ENCODE measurements at places on chromosomes 7 and 10.

DNA sequence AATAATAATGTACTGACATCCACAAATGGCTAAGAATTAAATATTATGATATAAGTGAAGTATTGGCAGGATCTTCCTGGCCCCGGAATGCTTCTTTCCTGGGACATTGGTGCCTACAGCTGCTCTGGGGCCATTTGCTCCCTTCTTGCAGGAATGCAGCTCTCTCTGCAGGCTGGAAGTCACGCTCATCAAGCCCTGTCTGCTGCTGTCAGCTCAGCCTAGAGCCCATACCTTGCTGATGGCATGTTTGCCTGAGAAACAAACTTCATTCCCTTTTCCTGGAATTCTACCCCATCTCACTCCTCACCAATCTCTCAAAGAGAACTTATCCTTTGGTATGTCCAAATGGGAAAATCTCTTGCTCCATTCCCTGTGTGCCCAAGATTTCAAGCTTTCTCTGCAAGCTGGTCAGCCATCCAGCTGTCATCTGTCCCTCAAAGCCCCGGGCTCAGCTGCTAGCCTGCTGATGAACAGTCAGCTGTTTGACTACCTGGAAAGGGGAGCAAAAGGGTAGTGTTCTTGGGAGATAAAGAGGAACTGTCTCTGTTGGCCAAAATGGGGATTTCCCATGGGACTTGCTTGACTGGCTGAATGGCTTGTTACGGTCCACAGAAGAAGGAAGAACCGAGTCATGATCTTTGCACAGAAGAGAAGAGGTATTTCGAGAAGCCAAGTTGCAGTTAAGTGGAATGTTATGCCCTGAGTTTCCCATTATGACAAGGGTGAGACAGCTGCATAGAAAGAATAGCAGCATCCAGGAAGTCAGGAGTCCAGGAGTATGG lies 12.0 kb upstream of the RASSF4 start:
- DNase-seq, result no peak

- no peak for DNase-seq
Observed at GRCh38 chr10:31374146-31374696, 55.2 kb downstream of the ZEB1 start.

DNA sequence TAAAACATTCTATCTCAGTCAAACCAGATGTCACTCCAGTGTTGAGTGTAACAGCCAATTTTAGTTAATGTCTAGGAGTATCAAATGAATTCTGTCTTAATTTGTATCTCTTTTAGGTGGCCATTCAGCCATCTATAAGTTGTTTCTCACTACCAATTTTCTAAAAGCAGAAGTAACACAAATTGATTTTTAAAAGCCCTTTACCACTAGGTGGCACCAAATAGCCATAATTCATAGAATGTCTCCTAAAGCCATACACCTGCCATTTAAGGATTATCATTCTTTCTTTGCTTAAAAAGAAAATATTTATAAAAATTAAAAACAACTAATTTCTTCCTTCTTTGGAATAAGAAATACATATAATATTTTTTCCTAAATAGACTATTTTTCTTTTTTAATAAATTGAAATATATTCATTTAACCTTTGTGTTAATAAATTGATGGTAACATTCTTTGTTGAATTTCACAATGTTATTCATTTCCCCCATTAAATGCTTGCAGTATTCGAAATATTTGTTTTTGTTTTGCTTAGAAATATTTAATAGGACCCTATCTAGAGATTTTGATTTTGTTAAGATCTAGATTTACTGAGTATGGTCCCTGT lies 107.8 kb upstream of the PPP1R3A start:
- DNase-seq, result peak; percentile 19

DNA sequence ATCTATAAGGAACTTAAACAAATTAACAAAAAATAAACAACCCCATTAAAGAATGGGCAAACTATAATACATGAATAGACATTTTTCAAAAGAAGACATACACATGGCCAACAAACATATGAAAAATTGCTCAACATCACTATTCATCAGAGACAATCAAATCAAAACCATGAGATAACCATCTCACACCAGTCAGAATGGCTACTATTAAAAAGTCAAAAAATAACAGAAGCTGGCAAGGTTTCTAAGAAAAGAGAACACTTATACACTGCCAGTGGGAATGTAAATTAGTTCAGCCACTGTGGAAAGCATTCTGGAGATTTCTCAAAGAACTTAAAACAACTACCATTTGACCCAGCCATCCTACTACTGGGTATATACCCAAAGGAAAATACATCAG lies 280.5 kb downstream of the THSD7A start:
- no peak for DNase-seq

DNA sequence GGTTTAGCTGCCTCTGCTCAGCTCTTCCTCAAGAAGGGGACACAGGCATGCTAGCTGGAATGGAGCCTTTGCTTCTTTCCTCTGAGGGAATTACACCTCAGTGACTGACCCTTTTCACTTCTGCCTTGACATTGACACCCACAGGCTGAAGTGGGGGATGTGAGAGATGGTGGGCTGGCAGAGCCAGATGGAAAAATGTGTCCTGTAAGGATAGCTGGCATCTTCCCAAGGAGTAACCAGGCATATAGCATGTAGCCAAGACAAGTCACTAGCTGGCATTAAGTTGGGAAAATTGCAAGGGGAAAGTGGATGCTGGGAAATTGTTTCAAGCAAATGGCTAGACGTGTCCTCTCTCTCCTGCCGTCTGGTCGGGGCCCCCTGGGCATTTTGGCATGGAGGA lies 19.9 kb downstream of the STMP1 start:
- DNase-seq, result no peak

- DNase-seq, result no peak
Observed at GRCh38 chr10:101663097-101663496, 31.9 kb downstream of the FBXW4 start.

GRCh38 chr7:102451371-102452054 lies 13.2 kb downstream of the ALKBH4 start:
- no peak for DNase-seq

DNA sequence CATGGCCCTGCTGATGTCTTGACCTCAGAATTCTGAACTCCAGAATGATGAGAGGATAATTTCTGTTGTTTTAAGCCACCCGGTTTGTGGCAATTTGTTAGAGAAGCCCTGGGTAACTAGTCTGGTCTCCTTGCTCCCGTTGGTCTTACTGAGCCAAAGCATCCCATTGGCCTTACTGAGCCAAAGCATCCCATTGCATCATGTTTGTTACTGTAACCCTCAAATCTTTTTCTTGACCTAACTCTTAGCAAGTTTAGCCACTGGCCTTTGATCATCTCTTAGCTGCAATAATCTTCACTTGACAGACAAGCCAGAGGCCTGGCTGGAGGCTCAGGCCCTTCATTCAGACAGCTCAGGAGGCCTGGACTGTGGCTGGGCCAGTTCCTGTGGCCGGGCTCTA lies 21.8 kb downstream of the TBXAS1 start:
- no peak for DNase-seq

- no peak for DNase-seq
Observed at GRCh38 chr10:43273997-43274396, 7.1 kb upstream of the RASGEF1A start.

GRCh38 chr7:6621195-6622133 lies 6.1 kb downstream of the ZNF853 start:
- no peak for DNase-seq

DNA sequence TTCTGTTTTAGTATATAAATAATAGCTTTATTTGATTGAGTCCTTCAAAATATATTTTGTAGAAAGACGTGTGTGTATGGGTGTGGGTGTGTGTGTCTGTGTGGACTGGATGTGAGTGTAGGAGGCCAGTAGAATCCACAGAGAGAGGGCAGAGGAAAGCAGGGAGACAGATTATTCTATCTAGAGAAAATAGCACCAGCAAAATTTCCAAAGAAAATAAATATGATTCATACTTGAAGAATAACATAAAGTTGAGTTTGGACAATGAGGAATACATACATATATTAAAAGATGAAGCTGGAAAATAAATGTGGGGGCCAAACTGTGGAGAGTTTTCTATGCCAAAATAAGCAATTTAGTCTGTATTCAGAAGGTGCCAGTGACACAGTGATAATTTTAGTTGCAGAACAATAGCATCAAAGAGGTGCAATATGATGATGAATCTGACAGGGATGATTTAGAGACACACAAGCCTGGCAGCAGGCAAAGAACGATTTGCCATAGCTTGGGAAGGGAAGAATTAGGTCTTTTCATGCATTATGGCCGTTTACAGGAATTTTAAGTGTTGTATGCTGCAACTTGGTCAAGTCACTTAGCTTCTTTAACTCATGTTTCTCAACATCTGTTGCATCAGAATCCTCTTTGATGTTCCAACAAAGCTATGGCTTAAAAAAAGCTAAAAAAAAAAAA lies 121.3 kb downstream of the SEMA3A start:
- no peak for DNase-seq

DNA sequence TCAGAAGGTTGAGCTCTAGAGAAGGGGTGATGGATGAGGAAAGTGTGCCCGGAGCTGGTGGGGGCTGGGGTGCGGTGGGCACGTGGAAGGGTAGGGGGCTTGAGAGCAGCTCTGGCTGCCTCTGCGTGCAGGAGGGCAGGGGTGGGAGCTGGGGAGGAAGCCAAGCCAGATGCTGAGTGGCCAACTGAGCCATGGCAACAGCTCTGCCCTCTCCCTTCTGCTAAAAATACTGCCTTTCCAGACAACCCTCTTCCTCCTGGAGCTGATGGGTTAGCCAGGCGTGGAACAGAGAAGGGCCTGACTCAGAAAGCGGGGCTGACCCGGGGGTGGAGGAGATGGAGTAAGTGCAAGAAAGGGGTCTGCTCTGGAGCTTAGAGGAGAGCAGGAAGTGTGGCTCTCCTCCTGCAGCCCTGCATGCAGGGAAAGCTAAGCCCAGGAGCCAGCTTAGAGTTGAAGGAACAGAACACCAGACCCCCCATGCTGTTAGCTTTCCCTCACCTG lies 114.6 kb upstream of the AGK start:
- DNase-seq, result no peak

DNA sequence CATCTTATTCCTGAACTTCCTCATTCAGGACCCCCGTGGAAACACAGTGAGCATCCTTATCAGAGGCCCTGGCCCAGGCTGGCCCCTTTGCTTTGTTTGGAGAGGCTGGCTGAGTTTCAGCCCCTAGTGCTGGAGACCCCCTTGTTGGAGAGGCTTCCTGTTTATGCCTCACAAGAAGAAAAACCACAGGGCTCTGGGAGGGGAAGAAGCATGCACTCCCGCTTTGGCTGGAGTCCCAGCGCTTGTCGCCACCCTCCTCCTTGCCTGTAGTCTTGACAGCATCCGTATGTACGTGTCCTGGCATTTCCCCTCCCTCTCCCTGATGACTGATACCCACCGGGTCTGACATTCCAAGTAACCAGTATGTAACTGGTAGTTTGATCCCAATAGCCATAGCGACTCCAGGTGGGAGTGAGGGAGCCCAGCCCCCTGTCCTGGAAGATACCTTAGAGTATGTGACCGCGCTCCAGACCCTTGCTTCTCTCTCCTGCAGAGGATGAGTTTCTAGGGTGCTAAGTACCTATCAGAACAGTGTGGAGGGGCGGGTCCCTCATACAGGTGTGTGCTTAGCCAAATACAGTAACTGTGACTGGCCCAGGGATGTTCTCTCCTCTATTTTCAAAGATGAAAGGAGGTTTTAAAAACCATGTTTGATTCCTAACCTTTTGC lies 6.9 kb upstream of the ATP6V0E2 start:
- DNase-seq, result no peak

Data from NCI-H1930 (cell line).